ENCODE measurements at places on chromosomes 11 and 22.

GRCh38 chr11:57158180-57158579 is 23.6 kb upstream of the LRRC55 start:
- no peak for DNase-seq

DNA sequence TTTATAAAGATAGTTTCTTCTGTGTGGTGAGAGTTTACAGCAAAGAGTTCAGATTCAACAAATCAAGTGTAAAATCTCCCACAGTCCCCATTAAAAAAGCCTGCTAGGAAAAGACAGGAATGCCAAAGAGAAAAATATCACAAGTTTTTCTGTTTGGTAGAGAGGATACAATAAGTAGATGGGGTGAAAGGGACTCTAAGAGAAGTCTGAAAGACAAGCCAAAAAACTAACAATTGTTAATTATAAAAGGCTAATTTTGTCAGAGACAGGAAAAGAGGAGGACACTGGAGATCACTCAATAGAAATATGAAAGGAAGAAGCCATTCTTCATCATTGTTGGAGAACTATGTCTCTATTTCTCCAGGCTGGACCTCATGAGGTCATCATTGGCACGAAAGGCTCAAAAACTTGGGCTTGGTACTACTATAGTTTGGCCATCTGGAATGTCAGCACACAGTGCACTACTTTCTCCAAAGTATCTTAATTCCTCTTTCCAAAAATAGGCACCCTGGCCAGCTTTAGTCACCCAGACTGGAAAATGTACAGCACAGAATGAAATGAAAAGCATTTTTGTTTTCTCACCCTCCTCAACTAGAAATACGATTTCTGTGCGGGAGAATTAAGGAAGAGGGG is 531 bp upstream of the SOX6 start:
- no peak for DNase-seq

GRCh38 chr11:68436985-68437926 is 23.3 kb upstream of the PPP6R3 start:
- no peak for DNase-seq

DNA sequence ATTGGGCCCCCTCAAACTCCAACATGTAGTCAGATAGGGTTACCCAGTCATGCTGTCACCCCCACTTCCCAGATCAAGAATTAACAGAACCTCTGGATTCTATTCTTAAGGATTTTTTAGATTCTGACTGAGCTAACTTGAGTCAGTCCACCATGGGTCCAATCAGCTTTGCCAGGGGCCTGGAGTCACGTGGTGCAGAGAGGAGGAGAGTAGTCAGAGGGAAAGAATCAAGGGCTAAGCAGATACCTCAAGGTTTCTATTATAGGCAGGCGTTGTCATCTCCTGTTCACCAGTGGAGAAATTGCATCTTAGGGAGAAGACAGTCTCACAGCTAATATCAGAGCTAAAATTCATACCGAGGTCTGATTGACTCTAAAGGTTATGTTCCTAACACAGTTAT is 28.2 kb downstream of the FZD4 start:
- no peak for DNase-seq

- DNase-seq, result no peak
These were observed 165.0 kb upstream of the MTNR1B start for GRCh38 chr11:92804388-92804966.

- no peak for DNase-seq
These were observed 605.0 kb upstream of the CADM1 start for GRCh38 chr11:116109228-116109627.
